ENCODE measurements at places on chromosomes 3 and 15.

- no peak for DNase-seq
Observed at GRCh38 chr3:131142580-131142979, 115.9 kb downstream of the NEK11 start.

GRCh38 chr3:26752466-26752865 lies 129.9 kb downstream of the LRRC3B start:
- DNase-seq, result no peak

DNA sequence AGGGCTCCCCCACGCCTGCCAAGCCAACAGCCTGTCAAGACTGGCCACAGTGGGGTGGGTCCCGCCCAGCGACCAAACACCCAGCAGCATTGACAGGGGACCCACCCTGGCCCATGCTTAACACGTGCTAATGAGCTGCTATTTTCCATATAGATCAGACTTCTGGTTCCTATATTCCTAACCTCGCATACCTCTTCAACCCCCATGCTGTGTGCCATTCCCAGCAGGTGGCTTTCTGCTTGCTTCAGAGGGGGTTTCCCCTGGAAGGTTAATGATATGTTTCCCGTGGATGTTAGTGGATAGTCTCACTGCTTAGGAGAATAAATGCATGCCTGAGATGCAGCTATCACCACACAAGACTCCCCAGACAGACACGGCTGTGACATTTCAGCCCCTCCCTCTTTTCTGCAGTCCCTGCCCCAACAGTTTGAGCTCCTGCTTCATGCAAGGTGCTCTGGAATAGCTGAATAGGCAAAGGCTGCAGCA lies 37.9 kb upstream of the MGLL start:
- DNase-seq, result no peak

DNA sequence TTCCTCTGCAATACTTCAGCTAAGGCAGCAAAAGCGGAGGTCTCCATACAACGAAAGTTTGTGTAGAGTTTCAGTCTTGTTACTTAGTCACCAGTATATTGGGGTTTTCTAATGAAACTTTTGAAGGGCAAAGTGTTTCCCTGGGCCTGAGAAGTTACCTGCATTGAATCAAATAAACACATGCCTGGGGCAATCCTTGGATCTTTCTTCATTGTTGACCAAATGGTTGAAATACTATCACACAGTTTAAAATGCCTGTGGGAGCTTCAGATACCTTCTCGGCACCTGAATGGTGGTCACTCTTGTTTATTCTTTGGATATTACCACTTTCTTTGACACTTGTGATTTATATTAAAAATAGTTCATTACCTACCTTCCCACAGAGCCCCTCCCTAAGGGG lies 988 bp upstream of the CHSY1 start:
- DNase-seq, result no peak

- DNase-seq, result no peak
Observed at GRCh38 chr15:101264011-101264410, 12.2 kb upstream of the CHSY1 start.

DNA sequence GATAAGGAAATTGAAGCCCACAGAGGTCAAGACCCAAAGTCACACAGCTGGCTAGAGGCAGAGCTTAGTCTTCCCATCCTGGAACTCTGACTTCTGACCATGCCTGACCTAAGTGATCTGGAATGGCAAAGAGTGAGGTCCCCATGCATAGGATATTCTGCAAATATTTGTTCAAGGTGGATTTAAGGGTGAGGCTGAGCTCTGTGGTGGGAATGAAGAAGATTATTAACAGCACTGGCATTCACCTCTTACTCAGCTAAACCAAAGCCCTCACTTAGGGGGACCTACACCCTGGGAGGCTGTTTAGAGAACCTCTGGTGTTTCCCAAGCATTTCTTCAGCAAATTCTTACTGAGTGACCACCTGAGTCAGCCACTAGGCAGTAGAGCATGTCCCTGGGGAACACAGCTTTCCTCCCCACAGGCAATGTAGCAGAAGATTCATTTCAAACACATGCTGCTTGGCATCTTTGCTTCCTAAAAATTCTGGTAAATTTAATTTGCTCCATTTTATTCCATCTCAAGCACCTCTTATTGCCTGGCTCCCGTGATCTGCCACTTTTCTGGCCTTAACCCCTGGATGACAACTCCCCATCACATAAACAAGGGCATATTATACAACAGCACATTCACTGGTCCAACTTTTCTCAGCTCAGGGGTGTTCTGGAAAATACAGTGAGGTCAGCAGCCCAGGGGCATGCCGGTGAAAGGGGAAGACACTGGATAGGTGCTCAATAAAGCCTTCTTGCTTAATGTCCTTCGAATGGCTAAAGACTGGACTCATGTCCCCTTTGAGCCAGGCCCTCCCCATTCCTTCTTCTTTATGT lies 176.0 kb downstream of the ABHD5 start:
- DNase-seq, result no peak

- DNase-seq, result no peak
Observed at GRCh38 chr15:51448622-51449399, 107.4 kb downstream of the GLDN start.

GRCh38 chr3:187880441-187880840 lies 135.2 kb upstream of the BCL6 start:
- DNase-seq, result peak; percentile 25

DNA sequence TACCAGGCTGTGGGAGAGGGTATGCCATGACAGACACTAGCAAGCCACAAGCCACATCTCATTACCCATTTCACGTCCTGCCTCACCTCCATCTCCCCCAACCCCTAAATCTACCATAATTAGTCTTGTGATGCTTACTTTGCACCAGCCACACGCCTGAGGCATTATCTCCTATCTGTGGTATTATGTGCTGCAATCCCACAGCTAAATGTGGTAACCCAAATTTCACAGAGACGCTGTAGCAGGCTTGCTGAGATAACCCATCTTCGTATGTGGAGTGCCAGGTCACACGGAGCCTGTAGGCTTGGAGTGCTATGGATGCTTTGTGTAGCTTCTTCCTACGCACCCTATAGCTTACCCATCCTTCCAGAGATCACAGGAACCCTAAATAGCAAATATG lies 256.7 kb upstream of the KCNH8 start:
- no peak for DNase-seq

GRCh38 chr3:154758109-154758868 lies 321.8 kb upstream of the MME start:
- DNase-seq, result peak; percentile 35

DNA sequence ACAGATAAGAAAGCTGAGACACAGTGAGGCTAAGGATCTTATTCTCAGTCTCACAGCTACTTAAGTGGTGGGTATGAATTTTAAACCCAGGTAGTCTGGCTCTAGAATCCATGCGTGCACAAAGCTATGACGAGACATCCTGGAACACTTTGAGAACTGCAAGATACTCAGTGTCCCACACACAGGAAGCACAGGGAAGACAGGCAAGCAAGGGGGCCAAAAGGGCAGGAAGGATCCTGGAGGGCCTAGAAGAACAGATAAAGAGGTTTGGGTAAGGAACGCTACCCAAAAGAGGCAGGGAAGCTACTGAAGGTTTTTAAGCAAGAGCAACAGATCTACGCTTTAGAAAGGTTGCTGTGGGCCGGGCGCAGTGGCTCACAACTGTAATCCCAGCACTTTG lies 99.1 kb upstream of the HES1 start:
- no peak for DNase-seq

DNA sequence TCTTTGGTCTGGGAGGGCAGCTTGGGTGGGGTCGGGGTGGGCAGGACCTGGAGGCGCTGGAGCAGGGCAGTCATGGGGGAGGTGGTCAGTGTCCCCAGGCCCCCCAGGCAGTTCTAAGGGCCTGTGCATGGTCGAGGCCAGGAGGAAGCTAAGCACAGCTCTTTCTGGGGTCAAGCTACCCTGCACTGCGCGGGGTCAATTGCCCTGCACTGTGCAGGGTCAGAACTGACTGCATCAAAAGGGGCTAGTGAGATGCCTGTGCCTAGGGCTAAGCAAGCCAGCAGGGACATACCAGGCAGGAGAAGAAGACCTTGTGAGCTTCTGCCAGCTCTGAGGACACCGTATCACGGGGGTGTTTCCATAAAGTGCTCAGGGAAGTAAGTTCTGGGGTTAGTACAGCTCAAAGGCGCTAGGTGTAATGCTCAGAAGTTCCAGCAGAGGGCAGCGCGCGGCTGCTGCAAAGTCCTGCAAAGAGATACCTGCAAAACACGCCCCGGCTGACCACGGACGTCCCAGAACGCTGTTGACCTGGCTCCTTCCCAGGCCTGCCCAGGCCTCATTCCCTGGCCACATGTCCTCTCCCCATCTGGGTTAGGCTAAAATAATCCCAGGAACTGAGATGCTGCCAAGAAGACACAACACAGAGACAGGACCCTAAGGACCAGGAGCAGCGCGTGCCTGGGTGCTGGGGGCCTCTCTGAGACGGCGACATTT lies 18.8 kb upstream of the IQSEC1 start:
- DNase-seq, result peak; percentile 35

DNA sequence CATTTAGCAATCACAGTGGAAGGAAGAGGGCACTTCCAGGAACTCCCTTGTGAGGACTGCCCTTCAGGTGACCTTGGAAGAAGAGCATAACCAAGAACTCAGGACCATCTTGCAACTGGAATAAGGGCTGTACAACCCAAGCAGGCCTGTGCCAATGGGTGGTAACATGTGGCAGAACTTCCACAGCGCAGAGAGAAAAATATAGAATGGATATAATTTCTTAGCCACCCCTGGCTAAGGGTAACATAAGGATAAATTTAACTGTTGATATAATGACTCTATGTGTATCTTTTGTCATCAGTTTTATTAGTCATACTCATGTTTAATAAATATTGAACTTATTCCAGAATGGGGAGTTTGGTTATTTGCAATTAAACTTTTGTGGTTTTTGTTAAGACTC lies 13.4 kb upstream of the MFSD1 start:
- no peak for DNase-seq

DNA sequence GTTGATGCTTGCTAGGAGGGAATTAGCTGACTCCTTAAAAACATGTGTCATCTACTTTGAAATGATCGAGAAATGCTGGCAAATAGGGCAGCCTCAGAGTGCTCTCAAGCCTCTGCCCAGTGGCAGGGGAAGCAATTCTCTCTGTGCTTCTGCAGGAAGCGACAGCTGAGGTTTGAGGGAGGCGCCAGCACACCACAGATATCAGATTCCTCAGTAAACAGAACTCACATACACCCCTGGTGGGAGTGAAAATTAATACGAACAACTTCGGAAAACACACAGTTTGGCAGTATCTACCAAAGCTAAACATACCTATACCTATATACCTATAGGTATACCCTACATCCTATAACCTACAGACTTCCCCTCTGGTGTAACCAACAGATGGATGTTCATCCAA lies 61.3 kb downstream of the NSMCE3 start:
- no peak for DNase-seq

- DNase-seq, result no peak
Observed at GRCh38 chr3:55724821-55725220, 237.7 kb upstream of the WNT5A start.

GRCh38 chr3:195758721-195759353 lies 38.1 kb downstream of the MUC20 start:
- no peak for DNase-seq

- DNase-seq, result no peak
Observed at GRCh38 chr15:35963326-35963725, 417.4 kb upstream of the DPH6 start.

DNA sequence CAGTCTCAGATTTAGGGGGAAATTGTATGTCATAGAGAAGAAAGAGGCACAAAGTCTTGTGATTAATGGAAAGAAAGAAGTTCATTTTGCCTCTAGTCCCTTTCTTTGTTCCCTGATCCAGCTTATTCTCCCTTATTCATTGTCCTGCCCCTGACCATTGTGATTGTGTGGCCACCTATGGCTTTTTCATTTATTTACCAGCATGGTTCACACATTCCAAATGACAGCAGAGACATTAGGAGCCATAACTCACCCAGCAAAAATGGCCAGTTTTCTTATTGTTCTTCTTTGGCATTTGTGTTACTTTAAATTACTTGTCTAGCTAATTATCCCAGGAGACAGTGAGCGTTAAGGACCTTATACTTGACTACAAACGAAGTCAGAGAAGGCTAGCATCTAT lies 36.3 kb upstream of the SGO1 start:
- no peak for DNase-seq

- no peak for DNase-seq
Observed at GRCh38 chr3:176759815-176760506, 437.3 kb downstream of the TBL1XR1 start.

DNA sequence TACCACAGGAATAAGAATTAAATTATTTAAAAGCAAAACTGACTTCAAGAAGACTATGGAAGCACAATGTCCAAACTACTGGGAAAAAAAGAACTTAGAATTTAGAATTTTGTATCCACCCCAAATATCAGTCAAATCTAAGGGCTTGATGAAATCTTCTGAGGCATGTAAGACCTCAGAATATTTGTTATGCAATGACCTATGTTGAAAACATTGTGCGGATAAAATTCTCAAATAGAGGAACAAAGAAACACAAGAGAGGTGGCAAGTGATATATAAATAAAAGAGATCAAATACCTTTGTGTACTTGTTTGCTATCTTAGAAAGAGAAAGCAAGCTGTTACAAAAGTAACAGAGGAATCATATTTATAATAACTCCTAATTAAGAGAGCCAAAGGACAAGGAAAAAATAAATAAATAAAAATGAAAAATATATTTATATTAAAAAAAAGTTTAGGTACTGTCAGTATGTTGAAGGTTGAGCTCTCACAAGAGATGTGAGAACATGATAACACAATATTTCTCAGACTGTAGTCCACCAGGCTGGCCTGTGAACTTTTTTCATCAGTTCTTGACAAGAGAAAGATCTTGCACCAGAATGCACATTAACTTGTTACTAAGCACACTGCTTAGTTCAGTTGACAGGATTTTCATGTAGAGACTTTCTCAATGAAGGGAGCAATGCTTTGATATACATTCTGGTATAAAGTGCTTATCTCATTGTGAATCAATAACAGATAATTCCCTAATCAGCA lies 50.0 kb downstream of the CPA3 start:
- DNase-seq, result no peak

DNA sequence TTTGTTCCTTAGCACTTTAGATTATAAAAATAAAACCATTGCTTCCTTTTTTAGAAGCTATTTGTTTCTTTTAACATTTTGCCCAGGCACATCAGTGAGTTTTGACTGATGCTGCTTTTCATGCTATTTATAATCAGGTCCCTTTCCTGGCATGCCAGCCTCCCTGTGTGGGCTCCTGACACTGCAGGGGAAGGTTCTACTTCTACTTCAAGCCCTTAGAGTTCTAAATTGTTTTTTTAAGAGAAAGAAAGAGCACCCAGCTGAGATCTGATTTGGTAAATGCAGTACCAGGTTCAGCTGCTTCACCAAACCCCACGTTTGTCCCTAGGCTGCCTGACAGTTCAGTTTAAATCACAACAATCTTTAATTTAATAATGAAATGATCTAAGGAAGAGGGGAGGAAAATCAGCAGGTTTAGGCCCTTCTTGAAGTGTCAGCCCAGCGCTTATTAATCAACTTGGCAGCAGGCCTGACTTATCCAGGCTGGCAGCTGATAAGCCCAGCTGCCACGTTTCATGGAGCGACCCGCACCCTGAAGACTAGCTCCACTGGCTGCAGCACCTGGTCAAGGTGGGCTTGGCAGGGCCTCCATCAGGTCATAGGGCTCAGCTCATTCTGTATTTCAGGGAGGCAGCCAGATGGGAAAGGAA lies 29.0 kb downstream of the HGD start:
- no peak for DNase-seq

- no peak for DNase-seq
Observed at GRCh38 chr15:76963596-76963995, 31.3 kb upstream of the PSTPIP1 start.
